NK-92 treated with Interleukin-12 subunit alpha and Interleukin-12 subunit beta, amount 100 ng/mL, for 24 hours (cell line): ENCODE measurements at places on chromosomes 6 and 20.

DNA sequence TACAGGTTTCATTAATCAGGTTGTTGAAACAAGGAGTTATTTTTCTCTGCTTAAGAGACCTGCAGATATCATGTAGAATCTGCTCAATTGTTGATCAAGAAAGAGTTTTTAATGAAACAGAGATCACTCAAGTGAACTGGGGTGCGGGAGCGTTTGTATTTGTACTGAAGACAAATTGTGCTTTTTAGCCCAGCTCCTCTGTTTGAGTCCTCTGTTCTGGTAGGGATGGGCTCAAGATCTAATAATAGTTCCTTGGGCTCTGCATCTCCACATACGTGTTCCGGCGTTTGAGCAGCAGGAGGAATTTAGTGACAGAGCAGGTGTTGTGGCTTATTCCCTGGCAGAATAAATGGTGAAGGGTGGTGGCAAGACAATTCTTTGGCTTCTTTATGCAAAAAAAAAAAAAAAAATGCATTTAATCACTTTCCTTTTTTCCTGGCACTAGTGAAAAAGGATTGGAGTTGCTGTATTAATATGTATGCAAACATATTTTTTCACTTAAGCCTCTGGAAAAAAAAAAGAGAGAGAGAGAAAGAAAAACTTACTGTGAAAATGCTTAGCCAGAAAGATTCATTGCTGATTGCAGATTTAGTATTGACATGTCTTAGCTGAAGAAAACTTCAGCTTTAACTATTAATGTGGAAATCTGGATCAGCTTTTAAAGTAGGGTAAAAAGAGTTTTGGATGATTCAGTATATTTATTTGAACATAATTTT lies 4.0 kb downstream of the CITED2 start:
- DNase-seq, result no peak

DNA sequence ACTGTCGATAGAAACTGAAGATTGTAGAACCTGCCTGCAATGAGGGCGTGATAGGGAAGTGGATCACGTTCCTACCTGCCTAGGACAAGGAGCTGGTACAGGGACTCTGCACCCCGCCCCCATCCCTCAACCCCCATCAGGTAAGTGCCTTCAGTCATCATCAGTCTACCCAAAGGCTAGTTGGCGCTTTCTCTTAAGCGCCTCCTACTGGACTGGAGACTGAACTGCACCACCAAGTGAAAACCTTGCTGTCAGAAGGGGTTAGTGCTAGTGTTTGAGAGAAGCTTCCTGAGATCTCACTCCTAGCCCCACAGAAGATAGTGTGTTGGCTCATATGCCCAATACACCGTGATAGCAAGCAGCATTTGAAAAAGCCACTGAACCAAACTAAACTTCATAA lies 706.5 kb upstream of the MAN1A1 start:
- DNase-seq, result no peak

DNA sequence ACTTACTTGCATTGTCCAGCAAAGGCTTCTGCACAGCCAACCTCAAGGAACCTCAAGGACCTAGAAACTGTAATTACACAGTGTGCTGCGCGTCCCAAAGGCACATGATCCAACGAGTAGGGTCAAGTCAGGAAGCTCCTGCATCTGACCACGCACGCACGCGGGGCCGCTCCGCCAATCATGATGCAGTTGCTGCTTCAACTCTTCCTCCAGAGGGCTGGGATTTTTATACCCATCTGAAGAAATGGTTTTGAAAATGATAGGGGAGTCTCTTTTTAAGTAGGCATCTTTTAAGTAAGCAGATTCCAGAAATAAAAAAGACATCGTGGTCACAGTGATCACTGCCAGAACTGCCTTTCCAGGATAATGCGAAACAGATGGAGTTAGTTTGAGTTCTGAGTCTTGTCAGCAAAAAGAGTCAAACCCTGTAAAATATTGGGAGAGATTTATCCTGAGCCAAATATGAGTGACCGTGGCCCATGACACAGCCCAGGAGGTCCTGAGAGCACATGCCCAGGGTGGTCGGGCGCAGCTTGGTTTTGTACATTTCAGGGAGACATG lies 34.0 kb downstream of the KIF25 start:
- no peak for DNase-seq

DNA sequence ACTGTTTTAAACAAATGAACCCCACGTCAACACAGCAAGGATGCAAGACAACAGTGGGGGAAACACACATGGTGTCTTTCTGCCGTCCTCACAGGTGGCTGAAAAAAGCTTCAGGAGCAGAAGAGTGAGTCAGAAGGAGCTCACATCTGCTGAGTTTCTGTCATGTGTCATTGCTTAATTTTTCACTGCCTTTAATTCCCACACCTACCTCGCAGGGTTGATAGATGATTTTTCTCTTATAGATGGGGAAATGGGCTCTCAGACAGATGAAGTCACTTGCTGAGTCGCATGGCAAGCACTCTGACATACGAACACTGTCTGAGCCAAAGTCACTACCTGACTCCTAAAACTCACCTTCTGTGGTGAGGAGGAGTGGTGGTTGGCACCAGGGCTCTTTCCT lies 28.3 kb upstream of the CARMIL1 start:
- no peak for DNase-seq

- DNase-seq, result no peak
Measured at GRCh38 chr6:29850011-29850553, 22.5 kb downstream of the HLA-G start.
